ENCODE measurements at places on chromosomes 5 and 9.

GRCh38 chr5:177123789-177124485 is 9.6 kb upstream of the NSD1 start:
- no peak overlapping the region for H3K4me3 ChIP-seq
- H3K27me3 ChIP-seq = peaks cover 2% of the 10 kb centered on the region
- H3K27ac ChIP-seq = no peak overlapping the region
- no peaks in the 10 kb centered on the region for H3K36me3 ChIP-seq
- H3K4me1 ChIP-seq = no peaks in the 10 kb centered on the region

DNA sequence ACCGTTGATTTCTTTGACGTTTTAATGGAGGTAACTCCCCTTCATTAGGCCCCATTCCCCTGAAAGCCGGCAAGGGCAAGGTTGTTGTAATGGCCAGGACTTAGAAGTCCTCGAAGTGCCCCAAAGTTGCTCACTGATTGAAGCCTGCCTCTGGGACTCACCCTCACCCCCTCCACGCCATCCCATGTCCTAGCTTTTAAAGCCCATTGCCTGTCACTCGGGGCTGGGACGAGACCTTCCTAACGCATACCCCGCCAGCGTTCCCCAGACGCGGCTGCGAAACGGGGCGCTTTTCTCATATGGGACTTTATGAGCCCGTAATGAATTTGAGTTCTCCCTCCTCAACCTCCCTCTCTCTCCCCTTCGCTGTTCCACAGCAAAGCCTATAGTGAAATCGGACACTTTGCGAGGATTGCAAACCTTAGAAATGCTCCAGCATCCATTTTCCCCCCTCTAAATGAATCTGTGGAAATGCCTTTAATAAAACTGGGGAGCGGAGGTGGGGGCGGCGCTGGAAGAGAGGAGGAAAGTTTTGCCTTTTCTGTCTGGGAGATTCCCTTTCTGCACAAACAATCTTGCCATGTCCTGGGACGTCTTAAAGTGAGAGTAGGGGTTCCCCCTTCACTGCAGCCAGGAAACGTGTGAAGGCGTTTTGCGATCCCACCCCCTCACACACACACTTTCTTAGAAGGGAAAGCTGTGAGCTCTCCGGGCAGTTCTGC is 1.5 kb downstream of the PAPPA start:
- no peak overlapping the region for H3K27ac ChIP-seq
- peak overlapping the region; percentile 63 for H3K4me3 ChIP-seq
- peaks cover 22% of the 10 kb centered on the region for H3K4me1 ChIP-seq
- H3K36me3 ChIP-seq = no peaks in the 10 kb centered on the region
- H3K27me3 ChIP-seq = peaks cover 87% of the 10 kb centered on the region

DNA sequence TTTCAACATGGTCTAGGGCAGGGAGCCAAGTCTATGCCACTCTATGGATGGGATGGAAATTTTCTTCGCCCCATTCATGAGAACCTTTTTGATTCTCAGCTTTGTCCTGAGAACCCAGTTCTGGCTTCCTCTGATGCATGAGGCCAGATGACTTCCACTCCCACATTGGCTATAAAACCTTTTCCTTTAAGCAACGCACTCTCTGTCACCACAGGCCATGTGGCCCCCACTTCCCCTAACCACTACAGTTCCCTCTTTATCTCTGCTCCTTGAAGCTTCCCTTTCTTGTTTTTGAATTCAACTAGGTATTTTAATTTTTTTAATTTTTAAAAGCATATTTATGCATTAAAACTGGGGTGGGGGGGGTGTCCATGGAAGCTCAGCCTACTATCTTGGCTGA is 401.3 kb downstream of the ENC1 start:
- H3K27me3 ChIP-seq = peaks cover 3% of the 10 kb centered on the region
- H3K27ac ChIP-seq = no peak overlapping the region
- H3K4me3 ChIP-seq = no peak overlapping the region
- H3K36me3 ChIP-seq = no peaks in the 10 kb centered on the region

- H3K27ac ChIP-seq = no peak overlapping the region
- H3K4me1 ChIP-seq = no peaks in the 10 kb centered on the region
- H3K27me3 ChIP-seq = no peaks in the 10 kb centered on the region
- no peak overlapping the region for H3K4me3 ChIP-seq
Observed at GRCh38 chr9:72894342-72894741, 58.5 kb downstream of the ALDH1A1 start.

DNA sequence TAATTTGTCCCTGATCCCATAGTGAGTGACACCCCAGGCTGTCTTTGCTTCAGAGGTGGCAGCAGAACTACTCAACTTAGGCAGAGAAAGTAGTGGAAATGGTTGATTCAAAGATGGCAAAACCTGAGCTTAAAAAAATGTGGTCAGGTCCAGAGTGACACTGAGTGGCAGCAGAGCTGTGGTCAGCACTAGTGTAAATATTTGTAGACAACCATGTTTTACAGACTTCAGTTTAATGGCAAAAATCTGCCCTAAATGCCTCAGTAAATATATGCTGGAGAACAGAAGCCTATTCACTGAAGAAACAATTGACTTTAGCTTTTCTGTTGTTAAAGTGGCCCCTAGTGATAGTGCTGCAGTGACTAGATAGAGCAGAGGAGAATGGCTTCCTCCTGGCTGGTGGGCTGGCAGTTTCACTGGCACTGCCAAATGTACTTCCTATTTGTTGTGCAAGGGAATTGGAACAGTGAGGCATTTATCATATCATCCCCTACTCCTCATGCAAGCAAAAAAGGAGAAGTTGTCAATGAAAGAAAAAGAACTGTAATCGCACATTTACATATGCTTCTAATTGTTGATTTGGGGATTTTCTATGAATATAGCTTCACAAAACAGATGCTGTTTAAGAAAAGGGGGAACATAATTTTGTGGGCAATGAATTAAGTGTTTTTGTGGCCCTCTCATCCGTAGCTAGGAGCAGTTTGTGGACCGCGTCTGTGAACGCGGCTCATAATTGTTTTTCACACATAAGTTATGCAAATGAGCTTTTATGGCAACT is 12.0 kb downstream of the PBX3 start:
- no peaks in the 10 kb centered on the region for H3K36me3 ChIP-seq
- no peak for DNase-seq
- H3K4me1 ChIP-seq = peaks cover 53% of the 10 kb centered on the region
- peak overlapping the region; percentile 43 for H3K4me3 ChIP-seq
- H3K27ac ChIP-seq = peak overlapping the region; percentile 58
- no peaks in the 10 kb centered on the region for H3K27me3 ChIP-seq

DNA sequence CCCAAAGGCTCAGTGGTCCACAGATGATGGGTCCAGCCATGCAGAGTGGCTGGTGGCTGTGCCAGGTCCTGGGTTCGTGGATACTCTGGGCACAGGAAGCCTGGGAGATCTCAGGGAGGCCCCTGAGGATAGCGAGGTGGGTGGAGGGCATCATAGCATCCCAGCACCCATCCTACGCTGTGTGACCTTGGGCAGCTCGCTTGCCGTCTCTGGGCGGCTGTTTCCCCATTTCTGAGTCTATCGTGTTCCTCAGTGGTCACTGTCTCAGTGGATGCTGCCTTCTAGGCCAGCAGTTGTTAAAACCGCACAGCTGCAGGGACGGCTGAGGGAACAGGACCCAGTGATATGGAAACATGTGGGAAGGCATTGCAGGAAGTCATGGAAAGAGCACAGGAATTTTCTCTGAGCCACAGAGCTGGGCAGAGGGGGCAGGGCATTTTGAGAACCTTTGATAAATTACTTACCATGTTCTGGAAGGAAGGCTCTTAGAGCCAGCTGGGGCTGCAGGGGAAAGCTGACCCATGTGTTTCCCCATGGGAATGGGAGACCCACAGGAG is 86.4 kb upstream of the COL5A1 start:
- no peak overlapping the region for H3K4me3 ChIP-seq
- no peaks in the 10 kb centered on the region for H3K4me1 ChIP-seq
- peaks cover 1% of the 10 kb centered on the region for H3K36me3 ChIP-seq
- peaks cover 11% of the 10 kb centered on the region for H3K27me3 ChIP-seq

Data from progenitor cell of endocrine pancreas (in vitro differentiated cells).